ENCODE measurements at places on chromosomes 1 and 21.

DNA sequence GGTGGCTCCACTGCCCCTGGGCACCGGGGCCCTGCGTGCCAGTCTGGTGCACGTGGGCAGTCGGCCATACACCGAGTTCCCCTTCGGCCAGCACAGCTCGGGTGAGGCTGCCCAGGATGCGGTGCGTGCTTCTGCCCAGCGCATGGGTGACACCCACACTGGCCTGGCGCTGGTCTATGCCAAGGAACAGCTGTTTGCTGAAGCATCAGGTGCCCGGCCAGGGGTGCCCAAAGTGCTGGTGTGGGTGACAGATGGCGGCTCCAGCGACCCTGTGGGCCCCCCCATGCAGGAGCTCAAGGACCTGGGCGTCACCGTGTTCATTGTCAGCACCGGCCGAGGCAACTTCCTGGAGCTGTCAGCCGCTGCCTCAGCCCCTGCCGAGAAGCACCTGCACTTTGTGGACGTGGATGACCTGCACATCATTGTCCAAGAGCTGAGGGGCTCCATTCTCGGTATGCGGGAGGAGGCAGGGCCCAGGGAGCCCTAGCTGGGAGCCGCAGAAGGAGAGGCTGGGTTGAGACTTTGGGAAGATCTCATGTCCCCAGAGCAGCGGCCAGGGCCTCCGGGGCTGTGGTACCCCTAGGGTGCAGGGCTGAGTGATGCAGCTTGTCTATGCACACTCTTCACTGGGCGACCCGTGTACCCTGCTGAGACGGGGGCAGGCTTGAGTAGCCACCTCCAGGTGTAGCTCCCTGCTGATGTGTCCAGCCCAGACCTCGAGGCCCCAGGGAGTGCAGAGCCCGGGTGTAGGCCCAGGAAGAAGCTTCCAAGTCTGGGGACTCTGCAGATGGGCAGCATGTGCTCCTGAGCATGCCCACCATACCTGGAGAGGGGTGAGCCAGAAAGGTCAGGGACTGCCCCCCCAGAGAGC is 1.8 kb downstream of the VWA1 start:
- no peak for DNase-seq

GRCh38 chr1:78797108-78797781 is 147.6 kb downstream of the IFI44 start:
- no peak for DNase-seq

GRCh38 chr1:202225131-202225530 is 31.5 kb downstream of the LGR6 start:
- DNase-seq, result no peak

- DNase-seq, result no peak
Measured at GRCh38 chr1:23434260-23434775, 9.8 kb upstream of the TCEA3 start.

DNA sequence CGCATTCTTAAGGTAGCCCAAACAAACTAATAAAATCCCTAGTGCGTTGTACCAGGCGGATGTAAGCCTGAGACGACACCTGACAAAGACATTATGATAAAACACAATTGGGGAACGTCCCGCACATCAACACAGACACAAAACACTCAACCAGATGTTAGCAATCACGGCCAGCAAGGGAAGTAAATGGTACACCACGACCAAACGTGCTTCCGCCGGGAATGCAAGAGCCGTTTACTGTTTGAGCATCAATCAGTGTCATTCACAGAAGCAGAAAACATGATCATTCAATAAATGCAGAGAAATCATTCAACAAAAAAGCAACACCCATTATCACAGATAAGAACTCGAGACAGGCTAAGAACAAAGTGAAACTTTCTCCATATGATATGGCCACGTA is 49.4 kb upstream of the COL18A1 start:
- DNase-seq, result no peak

DNA sequence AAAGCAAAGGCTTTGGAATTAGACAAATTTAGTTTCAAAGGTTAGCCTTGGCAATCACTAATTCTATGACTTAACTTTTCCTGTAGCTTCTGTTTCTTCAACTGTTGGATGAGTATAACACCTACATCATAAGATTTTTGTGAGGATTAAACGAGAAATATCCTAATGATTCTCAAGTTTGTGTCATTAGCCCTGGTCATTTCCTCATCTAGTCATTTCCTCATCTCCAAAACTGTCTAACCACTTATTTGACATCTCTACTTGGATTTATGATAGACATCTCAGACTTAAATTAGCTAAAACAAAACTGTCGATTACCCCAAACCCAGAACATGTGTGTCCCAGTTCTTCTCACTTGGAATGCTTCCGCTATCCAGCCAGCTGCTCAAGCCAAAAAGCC is 80.2 kb upstream of the CHODL start:
- DNase-seq, result no peak

GRCh38 chr1:84780000-84780716 is 89.9 kb upstream of the SSX2IP start:
- DNase-seq, result no peak

- peak; percentile 41 for DNase-seq
Measured at GRCh38 chr1:32753532-32754316, 51.2 kb upstream of the SYNC start.

DNA sequence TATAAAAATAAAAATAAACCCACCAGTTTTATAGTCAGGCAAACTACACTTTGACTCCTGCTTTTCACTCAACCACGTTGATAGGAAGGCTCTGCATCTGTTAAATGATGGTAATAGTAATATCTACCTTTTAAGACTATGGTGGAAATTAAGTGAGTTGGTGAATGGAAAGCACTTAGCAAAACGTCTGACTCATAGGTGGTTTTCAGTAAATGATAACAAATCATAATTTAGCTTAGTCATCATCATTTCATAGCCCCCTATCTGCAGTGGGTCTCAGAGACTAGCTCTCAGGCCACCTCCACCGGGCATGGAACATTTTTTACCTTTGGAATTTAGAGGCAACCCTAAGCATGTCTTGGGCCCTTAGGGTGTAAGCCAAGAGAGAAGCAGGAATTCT is 160.0 kb downstream of the PDE4B start:
- DNase-seq, result no peak

- no peak for DNase-seq
Measured at GRCh38 chr1:39268112-39268581, 63.7 kb downstream of the MACF1 start.

DNA sequence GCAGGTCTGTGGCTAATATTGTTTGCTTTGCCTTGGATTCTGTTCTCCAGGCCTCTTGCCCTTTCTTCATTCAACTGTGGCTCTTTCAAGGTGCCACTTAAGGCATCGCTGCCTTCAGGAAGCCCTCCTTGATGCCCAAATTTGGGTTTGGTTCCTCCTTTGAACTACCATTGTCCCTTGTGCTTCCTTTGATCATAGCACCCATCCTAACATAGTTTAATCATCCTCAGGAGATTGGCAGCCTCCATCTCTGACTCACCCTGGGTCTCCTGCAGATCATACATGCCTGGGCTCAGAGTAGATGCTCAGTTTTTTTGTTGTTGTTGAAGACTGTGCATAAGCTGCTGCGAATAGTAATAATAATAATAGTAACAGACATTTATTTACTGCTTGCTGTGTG is 54.4 kb upstream of the ACOT11 start:
- no peak for DNase-seq

DNA sequence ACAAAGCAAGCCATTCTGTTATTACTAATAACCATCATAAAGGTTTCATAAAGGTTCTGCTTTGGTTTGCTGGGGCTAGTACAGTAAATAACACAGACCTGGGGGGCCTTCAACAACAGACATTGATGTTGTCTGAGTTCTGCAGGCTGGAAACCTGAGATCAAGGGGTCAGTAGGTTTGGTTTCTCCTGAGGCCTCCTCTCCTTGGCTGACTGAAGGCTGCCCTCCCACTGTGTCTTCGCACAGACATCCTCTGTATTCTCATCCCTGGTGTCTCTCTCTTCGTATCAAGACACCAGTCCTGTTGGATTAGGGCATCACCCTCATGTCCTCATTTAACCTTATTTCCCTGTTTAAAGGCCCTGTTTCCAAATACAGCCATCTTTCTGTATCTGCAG is 37.3 kb downstream of the HUNK start:
- no peak for DNase-seq

DNA sequence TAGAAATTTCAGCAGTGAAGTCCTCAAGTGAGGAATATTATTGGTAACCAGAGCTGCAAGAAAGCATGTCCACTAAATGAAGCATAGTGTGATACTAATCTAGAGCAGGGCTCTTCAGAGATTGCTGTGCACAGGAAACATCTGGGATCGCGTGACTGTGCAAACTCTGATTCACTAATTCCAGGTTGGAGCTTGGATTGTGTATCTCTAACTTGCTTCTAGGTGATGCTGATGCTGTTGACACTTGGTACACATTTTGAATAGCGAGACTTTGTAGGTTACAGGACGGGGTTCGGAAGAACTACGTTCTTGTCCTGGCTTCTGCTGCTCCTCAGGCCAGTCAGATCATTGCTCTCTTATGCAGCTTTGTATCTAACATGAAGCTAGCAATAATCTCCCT is 66.5 kb downstream of the PRRX1 start:
- DNase-seq, result no peak

- DNase-seq, result no peak
Measured at GRCh38 chr1:4767308-4767707, 112.9 kb downstream of the AJAP1 start.

- DNase-seq, result no peak
Measured at GRCh38 chr1:183339556-183340167, 78.5 kb downstream of the NMNAT2 start.

DNA sequence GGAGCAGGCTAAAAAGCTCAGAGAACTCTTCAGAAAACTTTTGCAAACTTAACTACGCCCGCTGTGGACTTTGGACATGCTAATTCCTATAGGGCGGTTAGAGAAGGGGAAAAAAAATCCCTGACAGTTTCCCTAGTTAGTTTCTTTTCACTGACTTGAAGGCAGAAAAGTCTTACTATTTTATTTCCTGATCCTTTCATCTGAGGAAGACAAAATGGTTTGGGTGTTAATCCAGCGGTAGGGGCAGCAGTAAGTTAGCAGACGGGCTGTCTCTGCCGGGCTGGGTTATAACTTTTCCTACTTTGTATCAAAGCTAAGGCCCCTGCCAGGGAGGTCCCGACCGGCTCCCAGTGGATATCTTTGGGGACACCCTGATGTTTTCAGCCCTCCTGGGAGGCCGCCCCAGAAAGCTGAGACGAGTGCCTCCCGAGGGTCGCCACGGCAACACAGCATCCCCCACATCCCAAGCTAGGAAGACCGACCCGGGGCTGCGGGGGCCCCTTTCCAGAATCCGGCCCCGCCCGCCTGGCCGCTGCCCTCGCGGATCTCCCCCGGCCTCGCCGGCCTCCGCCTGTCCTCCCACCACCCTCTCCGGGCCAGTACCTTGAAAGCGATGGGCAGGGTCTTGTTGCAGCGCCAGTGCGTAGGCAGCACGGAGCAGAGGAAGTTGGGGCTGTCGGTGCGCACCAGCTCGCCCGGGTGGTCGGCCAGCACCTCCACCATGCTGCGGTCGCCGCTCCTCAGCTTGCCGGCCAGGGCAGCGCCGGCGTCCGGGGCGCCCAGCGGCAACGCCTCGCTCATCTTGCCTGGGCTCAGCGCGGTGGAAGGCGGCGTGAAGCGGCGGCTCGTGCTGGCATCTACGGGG is 162.6 kb downstream of the RUNX1 start:
- DNase-seq, result no peak
